ENCODE measurements at places on chromosomes 1 and 21. TPM values are rescaled to one million over a fixed set of nuclear protein-coding genes. Genes with fewer than 3 reads are reported as not detected.

GRCh38 chr1:205351984-205352713, 4.6 kb downstream of the KLHDC8A start:
- no peak overlapping the region for H3K4me3 ChIP-seq
- DNase-seq: peak; percentile 26
- H3K27me3 ChIP-seq: peaks cover 7% of the 10 kb centered on the region
- H3K27ac ChIP-seq: no peak overlapping the region
- no peaks in the 10 kb centered on the region for H3K36me3 ChIP-seq
- H3K4me1 ChIP-seq: peaks cover 15% of the 10 kb centered on the region

GRCh38 chr1:169762699-169763098, 28.8 kb upstream of the SELE start:
- no peak overlapping the region for H3K27ac ChIP-seq
- H3K4me1 ChIP-seq: no peaks in the 10 kb centered on the region
- H3K27me3 ChIP-seq: no peaks in the 10 kb centered on the region
- H3K4me3 ChIP-seq: no peak overlapping the region

GRCh38 chr1:232291261-232291660, 338.7 kb downstream of the SIPA1L2 start:
- H3K4me1 ChIP-seq: no peaks in the 10 kb centered on the region
- peak; percentile 70 for DNase-seq
- no peaks in the 10 kb centered on the region for H3K27me3 ChIP-seq
- H3K4me3 ChIP-seq: no peak overlapping the region

GRCh38 chr1:112436384-112437156, 40.6 kb downstream of the CTTNBP2NL start:
- H3K4me3 ChIP-seq: no peak overlapping the region
- H3K36me3 ChIP-seq: no peaks in the 10 kb centered on the region
- H3K27ac ChIP-seq: no peak overlapping the region
- no peaks in the 10 kb centered on the region for H3K4me1 ChIP-seq
- no peak for DNase-seq

- DNase-seq: peak; percentile 45
- no peaks in the 10 kb centered on the region for H3K4me1 ChIP-seq
- H3K27ac ChIP-seq: no peak overlapping the region
- no peak overlapping the region for H3K4me3 ChIP-seq
- H3K36me3 ChIP-seq: peaks cover 11% of the 10 kb centered on the region
- H3K27me3 ChIP-seq: no peaks in the 10 kb centered on the region
Observed at GRCh38 chr1:243343970-243344937, 88.4 kb downstream of the SDCCAG8 start.

DNA sequence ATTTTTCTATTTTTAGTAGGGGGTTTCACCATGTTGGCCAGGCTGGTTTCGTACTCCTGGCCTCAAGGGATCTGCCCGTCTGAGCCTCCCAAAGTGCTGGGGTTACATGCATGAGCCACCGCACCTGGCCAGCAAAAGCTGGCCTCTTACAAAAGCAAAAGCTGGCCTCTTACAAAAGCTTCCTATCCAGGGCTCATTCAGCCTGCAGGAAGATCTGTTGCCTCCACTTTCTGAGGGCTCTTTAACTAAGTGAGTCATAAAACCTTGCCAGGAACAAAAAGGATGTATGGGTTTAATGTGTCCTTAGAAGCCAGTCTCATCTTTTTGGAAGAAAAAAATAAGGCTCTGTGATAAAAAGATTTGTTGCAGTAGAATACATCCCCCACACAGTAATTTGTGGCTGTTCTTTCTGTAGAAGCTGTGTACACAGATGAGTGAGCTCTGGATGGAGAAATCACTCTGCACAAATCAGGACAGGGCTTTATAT, 15.0 kb downstream of the HTR1D start:
- H3K36me3 ChIP-seq: no peaks in the 10 kb centered on the region
- H3K27me3 ChIP-seq: no peaks in the 10 kb centered on the region
- no peaks in the 10 kb centered on the region for H3K4me1 ChIP-seq

Gene PLEKHA6
- 3.0 TPM for polyA plus RNA-seq

Gene FCRL6
- not detected for polyA plus RNA-seq

Gene SMIM34
- polyA plus RNA-seq: 0.39 TPM

Gene LEMD1
- not detected for polyA plus RNA-seq

Gene SLAMF9
- not detected for polyA plus RNA-seq

Gene S100A3
- polyA plus RNA-seq: 0.85 TPM

All from muscle of leg (tissue), 16 donors.